ENCODE measurements at places on chromosomes 16 and 17. TPM values are rescaled to one million over a fixed set of nuclear protein-coding genes. Genes with fewer than 3 reads are reported as not detected.

C1QL1 gene
- 25.7 TPM for total RNA-seq

SCNN1B gene
- total RNA-seq = 0.06 TPM

NUDT7 gene
- 5.0 TPM for total RNA-seq

TPSAB1 gene
- not detected for total RNA-seq

SOX9 gene
- 13.7 TPM for total RNA-seq

NXN gene
- 21.9 TPM for total RNA-seq

NLK gene
- total RNA-seq = 10.5 TPM

C1QTNF1 gene
- total RNA-seq = 37.4 TPM

CFAP52 gene
- not detected for total RNA-seq

CES4A gene
- total RNA-seq = 1.6 TPM

FGF11 gene
- total RNA-seq = 1.4 TPM

ACSM5 gene
- total RNA-seq = not detected

AANAT gene
- total RNA-seq = 0.29 TPM

MYH11 gene
- total RNA-seq = 0.04 TPM

ALOX15 gene
- total RNA-seq = 0.28 TPM

GUCY2D gene
- total RNA-seq = not detected

NOS2 gene
- 0.15 TPM for total RNA-seq

PIK3R5 gene
- 0.18 TPM for total RNA-seq

UNC45B gene
- not detected for total RNA-seq

C16orf96 gene
- not detected for total RNA-seq

ZPBP2 gene
- not detected for total RNA-seq
